ENCODE measurements at places on chromosomes 2 and 18. TPM values are rescaled to one million over a fixed set of nuclear protein-coding genes. Genes with fewer than 3 reads are reported as not detected.

MYOM1 gene
- total RNA-seq = 0.09 TPM

OSR1 gene
- total RNA-seq = 5.8 TPM

PSMA8 gene
- not detected for total RNA-seq

MFSD2B gene
- 0.20 TPM for total RNA-seq

AGXT gene
- not detected for total RNA-seq

KIAA2012 gene
- not detected for total RNA-seq

DHRS9 gene
- 3.5 TPM for total RNA-seq

RUFY4 gene
- not detected for total RNA-seq

TTR gene
- not detected for total RNA-seq

KCNS3 gene
- total RNA-seq = 1.1 TPM

DES gene
- total RNA-seq = 0.18 TPM

LRRC30 gene
- not detected for total RNA-seq

PRKAG3 gene
- total RNA-seq = not detected

SP140L gene
- 4.4 TPM for total RNA-seq

GTF2A1L gene
- total RNA-seq = not detected

KLHL14 gene
- not detected for total RNA-seq

LRRTM1 gene
- total RNA-seq = not detected

SCN2A gene
- not detected for total RNA-seq

DCC gene
- total RNA-seq = not detected

KIF5C gene
- total RNA-seq = 0.32 TPM

NT5DC4 gene
- not detected for total RNA-seq

FAM161A gene
- 5.0 TPM for total RNA-seq

All from A549 treated with ZK216348 at 1 μM for 4 hours (cell line).